T follicular helper cell (primary cell): ENCODE measurements at places on chromosomes 3 and 15.
A peak's percentile ranks its signal among the peaks of the same experiment; 100 is the strongest.

- DNase-seq, result no peak
Observed at GRCh38 chr3:69815970-69816369, 76.7 kb downstream of the MITF start.

GRCh38 chr15:100873029-100873677 lies 6.5 kb upstream of the ALDH1A3 start:
- peak; percentile 31 for DNase-seq

GRCh38 chr3:189944285-189945145 lies 176.2 kb downstream of the P3H2 start:
- no peak for DNase-seq

DNA sequence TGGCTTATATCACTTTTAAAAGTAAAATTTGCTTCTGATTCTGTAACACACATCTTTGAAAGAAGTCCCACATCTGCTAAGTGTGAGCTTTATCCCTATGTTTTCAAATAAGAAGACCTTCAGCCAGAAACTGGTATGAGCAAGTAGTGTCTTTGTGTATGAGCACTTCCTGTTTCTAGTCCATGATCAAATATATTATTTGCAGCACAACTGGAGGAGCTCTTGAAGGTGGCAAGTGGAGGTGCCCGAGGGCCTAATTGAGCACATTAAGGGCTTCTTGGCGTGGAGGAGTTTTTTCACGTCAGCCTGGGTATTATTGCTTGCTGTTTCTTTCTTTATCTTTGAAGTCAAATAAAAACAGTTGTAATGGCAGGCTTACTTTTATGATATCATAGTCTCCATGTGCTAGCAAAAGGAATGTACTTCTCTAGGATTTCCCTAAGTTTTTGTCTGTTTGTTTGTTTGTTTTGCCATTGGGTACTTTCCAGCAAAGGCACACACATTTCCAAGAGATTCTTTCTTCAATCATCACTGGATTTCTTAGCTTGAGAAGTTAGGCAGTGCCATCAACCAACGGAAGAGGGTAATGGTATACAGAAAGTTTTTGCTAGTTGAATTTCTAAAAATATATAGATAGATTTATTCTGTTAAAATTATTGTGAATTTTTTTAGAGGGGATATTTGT lies 68.1 kb downstream of the MEIS2 start:
- DNase-seq, result no peak

DNA sequence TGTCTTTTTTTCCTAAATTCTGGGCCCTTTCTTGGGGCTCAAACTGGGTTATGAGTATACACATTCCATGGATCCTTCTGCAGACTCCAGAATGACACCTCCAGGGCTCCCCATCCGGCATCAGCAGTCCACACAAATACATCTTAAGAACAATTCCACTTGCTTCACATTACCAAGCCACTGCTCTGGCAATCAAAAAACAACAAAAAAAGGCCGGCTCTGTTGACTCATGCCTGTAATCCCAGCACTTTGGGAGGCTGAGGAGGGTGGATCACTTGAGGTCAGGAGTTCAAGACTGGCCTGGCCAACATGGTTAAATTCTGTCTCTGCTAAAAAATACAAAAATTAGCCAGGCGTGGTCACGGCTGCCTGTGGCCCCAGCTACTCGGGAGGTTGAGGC lies 49.9 kb upstream of the LPP start:
- DNase-seq, result no peak

DNA sequence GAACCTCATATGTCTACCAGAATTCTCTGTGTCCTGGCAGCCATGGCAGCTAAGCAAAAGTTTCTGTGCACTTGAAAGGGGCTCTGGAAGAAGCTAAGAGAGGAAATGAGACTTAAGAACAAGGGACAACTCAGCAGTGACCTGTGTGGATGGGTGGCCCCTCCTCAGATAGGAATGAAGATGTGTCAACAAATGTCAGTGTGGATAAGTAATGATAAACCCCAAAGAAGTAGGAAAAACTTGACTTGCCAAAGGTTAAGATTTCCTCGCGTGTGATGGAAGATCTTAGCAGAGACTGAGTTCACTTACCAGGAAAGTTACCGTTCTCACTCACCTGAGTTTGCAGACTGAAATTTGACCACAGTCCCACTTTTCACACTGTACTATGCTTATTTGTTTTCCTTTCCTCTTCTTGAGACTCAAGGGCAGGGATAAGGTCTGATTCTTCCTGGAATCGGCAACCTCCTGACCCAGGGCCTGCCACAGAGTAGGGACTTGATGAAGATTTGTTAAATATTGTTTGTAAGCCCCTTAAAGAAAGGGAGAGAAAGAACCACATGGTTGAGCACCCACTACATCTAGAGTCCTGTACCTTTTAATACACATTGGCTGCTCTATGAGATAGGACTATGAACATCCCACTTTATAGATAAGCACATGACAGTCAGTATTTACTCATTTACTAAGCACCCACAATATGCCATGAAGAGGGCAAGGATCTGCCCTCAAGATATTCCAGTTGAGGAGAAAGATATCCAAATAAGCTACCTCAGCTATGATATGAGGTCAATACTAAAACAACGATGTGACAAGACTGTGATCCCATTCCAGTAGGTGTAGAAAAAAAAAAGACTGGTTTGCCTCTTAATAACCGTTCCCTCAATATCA lies 7.3 kb upstream of the HRH1 start:
- DNase-seq, result no peak

DNA sequence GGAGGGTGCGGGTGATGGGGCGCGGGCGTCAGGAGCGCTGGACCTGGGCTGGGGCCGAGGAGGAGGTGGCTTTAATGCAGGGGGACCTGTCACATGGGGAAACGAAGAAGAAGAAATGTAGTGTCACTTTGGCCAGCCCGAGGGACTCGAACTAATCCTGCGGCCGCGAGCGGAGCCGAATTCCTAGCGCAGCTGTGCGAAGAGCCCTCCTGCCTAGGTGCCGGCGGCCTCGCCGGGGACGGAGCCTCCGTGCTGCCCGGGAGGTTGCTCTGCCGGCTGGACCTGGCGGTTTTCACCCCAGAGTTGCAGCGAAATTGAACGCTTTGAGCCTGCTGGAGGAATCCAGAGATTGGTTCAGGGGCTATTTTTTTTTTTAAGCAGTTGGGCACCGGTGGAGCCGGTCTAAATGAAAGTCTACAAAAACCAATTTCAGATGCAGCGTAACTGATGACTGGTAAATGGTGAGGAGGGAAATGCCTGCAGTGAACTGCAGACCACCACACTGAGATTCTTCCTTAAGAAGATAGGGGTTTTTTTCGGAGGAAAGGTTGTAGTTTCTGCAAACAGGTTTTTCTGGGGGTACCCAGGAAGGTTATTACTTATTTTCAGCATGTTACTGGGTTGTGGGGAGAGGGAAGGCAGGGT lies 662 bp downstream of the TMEM108 start:
- DNase-seq, result no peak

GRCh38 chr3:172520301-172520831 lies 2.9 kb downstream of the TNFSF10 start:
- no peak for DNase-seq

- DNase-seq, result no peak
Observed at GRCh38 chr15:22780267-22780666, 6.2 kb upstream of the NIPA1 start.

GRCh38 chr15:25668901-25669300 lies 194.2 kb downstream of the ATP10A start:
- no peak for DNase-seq

GRCh38 chr3:148184798-148185197 lies 512.9 kb upstream of the AGTR1 start:
- DNase-seq, result no peak

DNA sequence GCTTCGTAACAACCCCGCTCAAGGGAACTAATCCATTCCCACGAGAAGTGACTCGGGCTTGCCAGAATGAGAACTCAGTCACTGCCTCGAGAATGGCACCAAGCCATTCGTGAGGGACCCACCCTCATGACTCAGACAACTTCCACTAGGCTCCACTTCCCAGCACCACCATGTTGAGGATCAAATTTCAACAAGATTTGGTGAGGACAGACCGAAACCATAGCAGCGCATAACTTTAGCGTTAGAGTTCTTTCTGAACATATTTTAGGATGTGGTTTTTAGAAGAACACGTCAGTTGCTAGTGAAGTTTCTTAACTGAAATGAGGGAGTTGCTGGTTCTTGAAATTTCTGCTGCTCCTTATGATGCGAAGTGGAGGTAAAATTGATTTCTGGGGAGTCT lies 13.5 kb downstream of the PTPRG start:
- DNase-seq, result no peak

GRCh38 chr3:141528800-141529199 lies 42.0 kb downstream of the RASA2 start:
- DNase-seq, result no peak

- no peak for DNase-seq
Observed at GRCh38 chr3:67044295-67044694, 46.2 kb downstream of the KBTBD8 start.

DNA sequence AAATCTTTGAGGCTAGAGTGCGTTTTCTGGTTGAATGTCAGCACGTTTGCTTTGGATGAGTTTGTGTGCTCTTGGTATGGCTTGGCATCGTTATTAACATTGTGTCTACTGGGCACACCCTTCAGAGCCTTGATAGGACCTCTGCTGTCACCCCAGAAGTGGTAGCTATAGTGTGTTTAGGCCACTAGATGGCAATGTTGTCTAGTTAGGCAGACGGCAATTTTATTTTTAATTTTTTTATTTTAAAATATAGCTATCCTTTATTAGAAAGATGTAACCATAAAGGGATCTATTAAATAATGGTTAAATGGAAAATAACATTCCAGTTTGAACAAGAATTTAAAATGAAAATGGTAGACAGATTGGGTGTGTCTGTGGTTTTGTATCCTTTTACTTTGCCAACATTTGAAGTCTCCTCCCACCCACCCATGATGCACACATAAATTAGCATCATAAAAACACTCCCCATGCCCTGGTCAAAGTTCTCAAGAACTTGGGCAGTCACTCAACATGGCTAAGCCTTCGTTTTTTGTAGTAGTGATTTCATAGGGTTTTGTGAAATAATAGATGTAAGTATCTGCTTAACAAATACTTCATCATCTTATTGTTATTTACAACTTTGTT lies 200.7 kb downstream of the KCNH8 start:
- DNase-seq, result no peak

DNA sequence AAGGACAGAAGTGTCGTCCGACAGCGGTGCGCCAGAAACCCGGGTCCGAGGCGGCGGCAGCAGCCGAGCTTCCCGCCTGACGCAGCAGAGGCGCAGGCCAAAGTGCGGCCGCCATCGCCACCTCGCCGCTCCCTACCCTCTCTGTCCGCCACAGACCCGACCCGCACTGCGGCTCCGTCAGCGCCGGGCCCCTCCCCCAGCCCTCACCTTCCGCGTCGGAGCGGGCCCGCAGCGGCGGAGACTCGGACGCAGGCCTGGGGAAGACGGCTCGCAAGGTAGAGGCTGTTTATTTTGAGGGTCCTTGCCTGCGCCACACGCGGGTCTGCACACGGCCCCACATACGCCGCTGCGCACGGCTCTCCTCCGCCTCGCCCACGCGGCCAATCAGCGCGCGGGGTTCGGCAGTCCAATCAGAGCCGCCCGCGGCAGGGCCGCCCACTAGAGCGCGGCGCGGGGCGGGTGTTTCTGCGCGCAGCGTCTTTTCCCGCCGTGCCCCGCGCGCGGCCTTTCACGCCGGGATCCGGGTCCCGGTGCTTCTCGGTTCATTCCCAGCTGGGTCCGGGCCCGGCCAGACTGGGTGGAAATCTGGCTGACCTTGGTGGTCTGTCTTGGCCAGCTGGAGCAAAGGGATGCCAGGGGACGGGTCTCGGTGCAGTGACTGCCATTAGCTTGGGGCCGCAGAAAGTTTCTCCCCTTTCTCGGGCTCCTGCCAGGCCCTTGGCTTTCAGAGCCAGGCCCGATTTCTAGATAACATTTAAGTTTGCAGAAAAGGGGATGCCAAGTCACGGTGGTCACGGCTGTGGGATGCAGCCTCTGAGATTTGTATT lies at the start of gene CNBP:
TSS of gene CNBP (minus strand) at position 328 of the 827 bp plus-strand sequence. CDS start 12,139 bp downstream, outside the sequence.
- DNase-seq, result peak; percentile 88

DNA sequence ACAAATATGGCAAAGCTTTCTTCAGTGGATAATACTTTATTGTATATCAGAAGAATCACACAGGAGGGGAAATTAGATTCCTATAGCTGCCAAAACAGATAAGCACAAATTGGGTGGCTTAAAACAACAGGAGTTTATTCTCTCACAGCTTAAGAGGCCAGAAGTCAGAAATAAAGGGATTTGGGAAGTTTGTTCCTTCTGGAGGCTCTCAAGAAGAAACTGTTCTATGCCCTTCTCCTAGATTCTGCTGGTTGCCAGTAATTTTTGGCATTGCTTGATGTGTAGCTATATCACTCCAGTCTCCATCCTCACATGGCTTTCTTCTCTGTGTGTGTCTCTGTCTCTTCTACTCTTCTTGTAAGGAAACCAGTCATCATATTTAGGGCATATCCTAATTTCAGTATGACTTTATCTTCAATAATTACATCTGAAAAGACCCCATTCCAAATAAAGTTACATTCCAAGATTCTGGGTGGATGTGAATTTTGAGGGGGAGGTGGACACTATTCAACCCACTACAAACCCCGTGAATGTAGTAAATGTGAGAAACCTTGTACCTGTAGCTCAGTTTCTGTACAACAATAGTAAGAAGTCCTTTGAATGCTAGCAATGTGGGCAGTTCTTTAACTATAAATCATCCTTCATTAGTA lies 22.2 kb upstream of the WNT7A start:
- DNase-seq, result no peak

DNA sequence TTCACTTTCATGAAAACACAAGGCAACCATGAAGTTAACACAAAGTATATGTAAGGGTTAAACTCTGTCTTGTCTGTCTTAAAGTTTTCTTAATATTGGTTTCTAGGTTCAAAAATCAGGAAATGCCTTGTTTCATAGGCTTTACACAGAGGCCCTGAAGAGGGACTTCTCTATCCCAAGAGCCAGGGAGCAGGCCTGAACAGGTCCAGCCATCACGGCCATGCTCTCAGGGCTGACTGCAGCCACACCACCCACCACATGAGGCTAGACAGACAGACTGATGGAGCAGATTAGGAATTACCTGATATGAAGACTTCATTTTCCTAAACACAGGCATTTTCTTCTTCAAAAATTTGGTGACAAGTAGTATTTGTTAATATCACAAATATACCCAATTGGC lies 502.9 kb downstream of the GABRG3 start:
- DNase-seq, result no peak

DNA sequence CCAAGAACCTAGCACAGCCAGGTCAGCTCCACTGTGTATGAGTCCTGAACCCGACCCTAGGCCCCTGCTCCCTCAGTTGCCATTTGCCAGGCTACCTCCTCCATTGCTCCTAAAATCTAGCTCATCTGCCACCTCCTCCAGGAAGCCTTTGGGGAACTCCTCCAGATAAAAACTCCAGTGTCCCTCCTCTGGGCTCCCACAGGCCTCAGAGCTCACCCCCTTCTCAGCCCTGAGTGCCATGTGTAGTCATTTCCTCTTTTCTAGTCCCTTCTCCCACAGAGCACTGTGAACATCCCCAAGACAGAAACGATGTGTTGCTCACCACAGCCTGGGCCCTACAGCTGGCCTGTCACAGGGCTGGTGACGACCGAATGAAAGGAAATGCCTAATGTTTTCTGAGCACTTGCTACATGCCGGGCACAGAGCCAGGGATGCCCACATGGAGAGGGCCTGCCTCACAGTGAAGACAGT lies 61.0 kb downstream of the IQSEC1 start:
- DNase-seq, result no peak

GRCh38 chr3:103991-104390 lies 92.6 kb upstream of the CHL1 start:
- DNase-seq, result no peak

- DNase-seq, result no peak
Observed at GRCh38 chr15:81516012-81516411, 142.0 kb upstream of the TMC3 start.
